ENCODE measurements at places on chromosomes 12 and 14.

DNA sequence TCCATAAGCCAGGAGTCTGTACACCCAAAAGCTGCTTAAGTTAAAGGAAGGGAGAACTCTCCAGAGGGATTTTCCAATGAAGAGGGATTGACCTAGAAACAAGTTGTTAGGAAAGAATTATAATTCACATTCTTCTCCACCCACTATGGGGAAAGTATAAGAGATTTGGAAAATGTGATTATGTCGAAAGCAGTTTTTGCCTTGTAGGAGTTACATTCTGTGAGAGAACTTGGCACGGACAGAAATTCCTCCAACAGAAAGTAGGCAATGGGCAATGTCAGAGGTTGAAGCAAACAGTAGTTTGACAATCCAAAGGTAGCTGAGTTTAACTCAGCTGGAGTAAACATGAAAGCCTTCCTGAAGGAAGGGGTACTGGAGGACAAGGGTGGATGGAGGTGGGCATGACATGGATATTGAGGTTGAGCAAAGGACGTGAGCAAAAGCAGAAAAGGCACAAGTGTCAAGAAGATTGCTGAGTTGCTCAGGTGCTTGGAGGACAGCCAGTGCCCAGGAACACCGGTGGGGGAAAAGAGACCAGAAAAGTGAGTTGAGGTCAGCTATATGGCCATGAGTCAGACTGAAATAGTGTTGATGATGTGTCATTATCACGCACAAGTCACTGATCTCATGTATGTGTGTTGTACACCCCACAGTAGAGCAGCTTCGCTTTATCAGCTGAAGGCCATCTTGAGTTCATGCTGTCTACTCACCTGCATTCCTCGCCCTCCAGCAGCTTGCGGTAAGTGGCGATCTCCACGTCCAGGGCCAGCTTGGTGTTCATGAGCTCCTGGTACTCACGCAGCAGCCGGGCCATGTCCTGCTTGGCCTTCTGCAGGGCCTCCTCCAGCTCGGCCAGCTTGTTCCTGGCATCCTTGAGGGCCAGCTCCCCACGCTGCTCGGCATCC is 4.0 kb downstream of the KRT5 start:
- no peak for DNase-seq

DNA sequence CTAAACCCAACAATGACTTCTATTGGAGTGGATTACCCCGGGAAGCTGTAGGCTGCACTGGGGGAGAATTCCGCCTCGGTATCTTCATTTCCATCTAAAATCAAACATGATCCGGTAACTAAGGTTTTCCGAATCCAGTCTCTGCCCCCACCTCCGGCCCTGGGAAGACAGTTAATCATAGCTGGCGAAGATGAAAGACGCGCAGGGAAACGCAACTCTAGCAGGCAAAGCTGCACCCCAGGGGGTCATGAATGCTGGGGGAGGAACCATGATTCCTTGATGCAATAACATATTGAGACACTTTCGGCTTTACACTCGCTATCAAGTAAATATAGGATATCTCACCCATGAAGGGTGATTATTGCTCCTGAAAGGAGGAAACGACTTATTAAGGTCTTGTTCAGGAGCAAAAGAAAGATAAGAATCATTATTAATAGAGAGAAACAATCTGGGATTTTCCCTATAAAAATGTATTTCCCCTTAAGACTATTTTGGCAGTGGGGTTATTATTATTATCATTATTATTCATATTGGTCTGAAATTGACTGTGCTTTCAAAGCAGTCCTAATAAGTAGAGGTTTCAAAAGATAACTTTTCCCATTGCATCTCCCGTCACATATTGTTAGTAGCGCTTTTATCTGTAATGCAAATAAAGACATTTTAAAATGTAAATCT is 614.9 kb downstream of the VRK1 start:
- DNase-seq = no peak

DNA sequence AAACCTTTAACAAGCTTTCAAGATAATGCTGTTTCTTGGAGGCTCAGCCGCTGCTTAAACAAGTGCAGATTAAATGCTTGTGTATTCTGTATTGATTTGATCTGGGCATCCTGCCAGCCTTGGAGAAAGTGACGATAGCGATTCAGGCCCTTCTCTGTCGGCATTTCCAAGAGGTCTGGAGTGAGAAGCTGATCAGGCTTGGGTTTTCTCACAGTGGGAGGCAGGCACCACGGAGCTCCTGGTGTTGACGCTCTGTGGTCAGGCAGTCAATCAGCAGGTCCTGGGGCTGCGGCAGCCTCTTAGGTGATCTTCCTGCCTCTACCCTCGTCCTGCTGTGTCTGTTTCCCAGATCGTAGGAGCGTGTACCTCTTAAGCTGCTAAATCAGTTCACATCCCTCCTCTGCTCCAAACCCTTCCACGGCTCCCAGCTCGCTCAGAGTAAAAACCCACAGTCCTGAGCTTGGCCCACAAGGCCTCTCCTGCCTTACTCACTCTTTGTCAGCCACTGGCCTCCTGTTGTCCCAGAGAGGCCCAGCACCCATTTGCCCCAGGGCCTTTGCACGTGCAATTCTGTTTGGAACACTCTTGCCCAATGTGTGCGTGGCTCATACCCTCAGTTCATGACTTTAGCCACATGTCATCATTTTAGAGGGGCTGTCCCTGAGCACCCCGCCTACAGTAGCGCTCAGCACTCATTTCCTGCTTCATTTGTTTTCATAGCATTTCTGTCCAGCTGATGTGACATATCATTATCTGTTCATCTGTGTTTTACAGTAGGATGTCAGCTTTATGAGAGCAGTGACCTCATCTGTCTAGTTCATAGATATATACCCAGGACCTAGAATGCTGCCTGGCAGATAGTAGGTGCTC is 155.4 kb downstream of the AACS start:
- no peak for DNase-seq

- peak; percentile 26 for DNase-seq
Observed at GRCh38 chr12:49059299-49060171, 1.1 kb downstream of the KMT2D start.

GRCh38 chr12:32548691-32549281 is 130.3 kb upstream of the DNM1L start:
- no peak for DNase-seq

- no peak for DNase-seq
Observed at GRCh38 chr12:1915082-1915968, 3.1 kb downstream of the CACNA2D4 start.

GRCh38 chr14:95126906-95127530 is 30.3 kb downstream of the DICER1 start:
- no peak for DNase-seq

GRCh38 chr14:36751920-36752319 is 90.3 kb downstream of the PAX9 start:
- DNase-seq = no peak

- no peak for DNase-seq
Observed at GRCh38 chr12:76270657-76271358, 77.4 kb downstream of the BBS10 start.

DNA sequence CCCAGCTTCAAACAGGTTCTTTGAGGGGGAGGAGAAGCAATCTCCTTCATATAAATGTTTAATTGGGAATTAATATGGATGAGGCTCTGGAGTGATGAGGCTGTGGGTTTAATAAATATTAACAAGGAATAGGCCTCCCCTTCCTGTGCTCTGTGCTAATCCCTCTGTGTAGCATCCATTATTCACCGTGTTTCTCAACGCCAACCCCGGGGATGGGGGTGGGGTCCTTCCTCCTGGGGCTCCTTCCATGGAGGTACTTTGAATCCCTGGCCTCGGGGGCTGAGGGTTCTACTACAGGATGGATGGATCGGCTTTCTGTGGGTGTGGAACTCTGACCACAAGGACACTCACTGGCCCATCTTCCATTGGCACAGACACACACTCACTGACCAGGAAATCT is 34.9 kb upstream of the TMEM179 start:
- no peak for DNase-seq

DNA sequence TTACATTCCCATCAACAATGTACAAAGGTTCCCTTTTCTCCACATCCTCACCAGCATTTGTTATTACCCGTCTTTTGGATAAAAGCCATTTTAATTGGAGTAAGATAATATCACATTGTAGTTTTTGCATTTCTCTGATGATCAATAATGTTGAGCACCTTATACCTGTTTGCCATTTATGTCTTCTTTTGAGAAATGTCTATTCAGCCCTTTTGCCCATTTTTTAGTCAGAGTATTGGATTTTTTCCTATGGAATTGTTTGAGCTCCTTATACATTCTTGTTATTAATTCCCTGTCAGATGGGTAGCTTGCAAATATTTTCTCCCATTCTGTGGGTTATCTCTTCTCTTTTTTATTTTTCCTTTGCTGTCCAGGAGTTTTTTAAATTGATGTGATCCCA is 10.7 kb upstream of the OR8S1 start:
- no peak for DNase-seq

DNA sequence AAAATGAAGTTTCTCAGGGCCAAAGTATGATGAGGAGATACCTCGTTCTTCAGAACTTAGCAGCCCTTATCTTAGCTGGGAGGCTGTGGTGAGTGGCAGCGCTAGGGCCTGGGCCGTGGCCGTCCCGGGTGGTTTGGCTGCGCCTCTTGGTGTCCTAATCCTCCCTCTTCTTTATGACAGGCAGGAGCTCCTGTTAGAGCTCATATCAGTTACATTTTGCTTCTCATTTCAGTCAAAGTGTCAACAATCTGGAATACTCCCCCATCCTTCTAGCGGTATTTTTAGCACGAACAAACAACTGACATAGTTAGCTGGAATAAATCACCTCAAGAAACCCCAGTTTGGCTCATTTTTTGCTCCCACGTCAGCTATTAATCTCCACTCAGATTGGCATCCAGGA is 188.8 kb downstream of the TTC7B start:
- no peak for DNase-seq

DNA sequence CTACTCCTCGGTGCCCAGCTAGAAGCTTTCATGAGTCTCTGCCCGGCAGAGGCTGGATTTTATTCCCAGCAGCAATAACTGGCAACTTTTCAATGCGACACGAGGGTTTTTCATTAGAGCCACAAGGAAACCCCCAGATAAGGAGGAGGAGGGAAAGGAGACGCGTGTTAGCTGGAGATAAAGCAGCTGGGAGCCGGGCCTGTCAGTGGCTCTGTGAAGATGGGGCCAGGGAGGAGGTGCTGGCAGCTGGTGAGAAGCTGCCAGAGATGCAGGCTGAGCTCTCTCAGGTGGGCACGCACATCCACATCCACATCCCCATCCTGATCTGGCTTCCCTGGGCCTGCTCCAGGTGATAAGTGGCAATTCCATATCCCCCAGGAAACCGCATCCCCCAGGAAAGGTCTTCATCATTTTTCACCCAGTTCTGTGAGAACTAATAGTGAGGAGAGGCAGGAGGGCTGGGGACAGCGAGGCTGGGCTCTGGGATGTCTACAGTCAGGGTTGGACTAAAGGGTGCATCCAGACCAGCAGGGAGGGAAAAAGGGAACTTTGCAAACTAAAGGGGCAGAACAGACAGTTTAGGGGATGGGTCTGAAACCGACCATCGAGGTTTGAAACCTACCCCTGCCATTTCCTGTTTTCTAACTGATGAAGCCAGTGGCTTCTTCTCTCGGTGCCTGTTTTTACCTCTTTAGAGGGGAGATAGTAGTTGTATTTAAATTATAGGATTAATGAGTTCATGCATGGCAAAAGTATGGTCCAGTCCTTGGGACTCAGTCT is 413.2 kb downstream of the DPF3 start:
- DNase-seq = no peak

GRCh38 chr12:221736-222135 is 7.8 kb upstream of the SLC6A12 start:
- no peak for DNase-seq

DNA sequence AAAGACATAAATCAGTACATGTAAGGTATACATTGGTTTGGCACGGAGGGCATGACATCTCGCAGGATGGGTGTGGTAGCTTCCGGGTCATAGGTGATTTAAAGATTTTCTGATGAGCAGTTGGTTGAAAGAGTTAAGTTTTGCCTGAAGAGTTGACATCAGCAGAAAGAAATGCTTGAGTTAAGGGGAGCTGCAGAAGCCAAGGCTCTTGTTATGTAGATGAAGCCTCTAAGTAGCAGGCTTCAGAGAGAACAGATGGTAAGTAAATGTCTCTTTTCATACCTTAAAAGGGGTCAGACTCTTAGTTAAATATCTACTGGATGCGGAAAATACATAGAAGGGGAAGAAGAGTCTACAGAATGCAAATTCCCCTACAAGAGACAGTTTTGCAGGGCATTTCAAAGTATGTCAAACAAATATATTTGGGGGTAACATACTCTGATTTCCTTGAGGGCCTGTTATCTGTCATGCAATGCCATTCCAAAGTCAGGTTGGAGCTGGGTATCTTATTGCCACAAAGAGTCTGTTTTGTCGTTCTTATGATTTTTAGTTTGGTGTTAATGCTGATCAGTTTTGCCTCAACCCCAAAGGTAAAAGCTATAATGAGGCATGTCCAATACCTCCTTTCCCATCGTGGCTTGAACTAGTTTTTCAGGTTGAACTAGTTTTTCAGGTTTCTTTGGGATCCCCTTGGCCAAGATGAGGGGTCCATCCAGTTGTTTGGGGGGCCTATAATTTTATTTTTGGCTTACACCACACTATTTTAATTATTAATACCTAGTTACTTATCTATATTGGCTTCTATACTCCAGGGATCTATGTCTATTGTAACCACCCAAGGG is 67.0 kb downstream of the PTHLH start:
- DNase-seq = no peak

DNA sequence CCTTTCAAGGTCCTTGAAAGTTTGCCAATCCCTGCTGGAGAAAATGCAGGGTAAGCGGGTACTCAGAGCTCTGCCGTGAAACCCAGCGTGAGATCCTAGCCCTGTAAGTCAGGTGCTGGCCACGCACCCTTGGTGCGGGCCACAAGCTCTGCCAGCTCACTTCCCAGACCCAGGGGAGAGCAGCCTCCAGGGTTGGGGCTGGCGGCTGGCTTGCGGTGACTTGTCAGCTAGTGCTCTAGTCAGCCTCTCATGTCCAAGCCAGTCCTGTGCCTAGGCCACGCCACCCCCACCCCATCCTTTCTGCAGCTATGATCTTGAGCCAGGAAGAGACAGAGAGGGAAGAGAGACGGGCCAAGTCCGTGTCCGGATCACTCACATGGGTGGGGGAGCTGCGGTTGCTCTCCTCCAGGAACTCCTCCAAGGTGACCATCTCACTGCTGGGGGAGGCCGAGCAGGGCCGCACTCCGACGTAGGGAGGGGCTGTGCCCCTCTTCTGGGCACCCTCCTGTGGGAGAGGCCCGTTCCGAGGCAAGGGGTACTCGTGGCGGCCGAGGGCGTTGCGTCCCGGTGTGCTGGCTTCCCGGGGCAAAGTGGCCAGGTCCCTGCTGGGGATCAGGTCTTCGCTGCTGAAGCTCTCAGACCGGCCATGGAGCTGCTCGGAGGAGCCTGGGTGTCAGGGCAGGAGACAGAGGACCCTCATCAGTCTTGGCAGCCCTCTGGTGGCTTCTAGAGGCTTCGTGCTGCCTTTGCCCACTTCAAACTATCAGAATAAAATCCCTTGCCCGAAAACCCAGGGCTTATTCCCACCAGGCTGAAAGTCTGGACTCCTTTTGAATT is 33.3 kb upstream of the GPR68 start:
- no peak for DNase-seq

Measured in kidney capillary endothelial cell (primary cell).